Neural crest cell (in vitro differentiated cells): ENCODE measurements at places on chromosomes 13 and 19.

DNA sequence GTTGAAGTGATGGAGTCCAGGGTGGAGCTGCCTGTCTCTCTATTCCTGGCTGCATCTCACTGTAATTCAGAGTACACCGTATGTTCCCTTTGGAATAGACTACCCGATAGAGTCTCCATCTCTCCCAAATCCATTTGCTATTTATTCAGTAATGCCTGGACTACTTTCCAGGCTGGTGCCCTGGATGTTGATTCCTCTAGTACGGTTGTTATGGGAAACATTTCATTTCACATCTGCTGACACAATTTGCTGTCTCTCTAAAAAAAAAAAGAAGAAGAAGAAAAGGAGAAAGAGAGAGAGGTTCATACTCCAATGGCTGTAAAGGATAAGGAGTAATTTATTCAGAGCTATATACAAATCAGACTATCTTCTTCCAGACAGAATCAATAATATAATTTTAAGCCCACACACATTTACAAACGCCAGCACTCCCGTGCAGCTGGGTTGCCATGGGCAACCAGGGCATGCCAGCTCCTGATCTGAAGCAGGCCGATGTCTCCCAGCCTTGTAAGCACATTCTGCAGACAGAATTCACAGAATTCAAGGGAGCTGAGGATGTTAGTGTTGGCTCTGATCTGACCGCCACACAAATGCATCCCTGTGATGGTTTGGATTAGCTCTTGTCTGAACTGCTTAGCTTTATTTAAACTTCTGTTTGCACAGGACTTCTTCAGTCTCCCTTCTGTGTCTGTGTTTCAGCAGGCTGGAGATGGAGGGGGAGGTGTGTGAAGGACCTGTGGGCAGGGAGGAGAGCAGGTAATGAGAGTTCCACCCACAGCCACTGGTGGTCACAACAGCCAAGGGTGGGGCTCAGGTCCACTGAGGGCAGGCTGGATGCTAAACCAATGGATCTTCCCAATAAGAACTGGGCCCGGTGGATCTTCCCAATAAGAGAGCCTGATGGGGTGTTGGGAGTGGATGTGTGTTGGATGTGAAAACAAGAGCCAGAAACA is 66.0 kb downstream of the TEX26 start:
- DNase-seq, result no peak
- no peak overlapping the region for H3K4me3 ChIP-seq
- no peaks in the 10 kb centered on the region for H3K4me1 ChIP-seq
- no peaks in the 10 kb centered on the region for H3K27me3 ChIP-seq

DNA sequence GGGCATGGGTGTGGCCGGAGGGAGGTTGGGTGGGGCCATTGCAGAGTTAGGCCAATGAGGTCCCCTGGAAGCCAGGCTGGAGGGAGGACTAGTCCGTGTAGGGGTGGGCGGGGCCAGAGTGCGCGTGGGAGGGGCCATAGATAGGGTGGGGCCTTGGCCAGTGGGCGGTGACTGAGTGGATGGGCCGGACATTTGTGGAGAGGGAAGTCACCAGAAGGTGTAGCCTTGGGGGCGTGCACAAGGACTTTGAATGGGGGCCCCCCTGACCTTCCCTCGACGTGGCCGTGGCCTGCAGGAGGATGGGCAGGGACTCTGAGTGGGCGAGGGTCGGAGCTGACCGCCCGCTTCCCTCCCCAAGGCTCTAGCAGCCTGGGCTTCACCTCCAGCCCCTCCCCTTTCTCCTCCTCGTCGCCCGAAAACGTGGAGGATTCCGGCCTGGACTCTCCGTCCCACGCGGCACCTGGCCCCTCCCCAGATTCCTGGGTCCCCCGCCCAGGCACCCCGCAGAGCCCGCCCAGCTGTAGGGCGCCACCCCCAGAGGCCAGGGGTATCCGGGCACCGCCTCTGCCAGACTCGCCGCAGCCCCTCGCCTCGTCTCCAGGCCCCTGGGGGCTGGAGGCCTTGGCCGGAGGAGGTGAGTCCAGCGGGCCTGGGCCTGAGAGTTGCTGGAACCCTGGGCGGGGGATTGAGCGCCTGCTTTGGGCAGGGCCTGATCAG is 16.5 kb upstream of the B3GNT3 start:
- peak; percentile 50 for DNase-seq
- no peak overlapping the region for H3K27ac ChIP-seq
- H3K4me1 ChIP-seq, result peaks cover 10% of the 10 kb centered on the region
- no peaks in the 10 kb centered on the region for H3K36me3 ChIP-seq
- no peak overlapping the region for H3K4me3 ChIP-seq

GRCh38 chr13:24632382-24633121 is 47.7 kb upstream of the ATP12A start:
- peaks cover 28% of the 10 kb centered on the region for H3K4me1 ChIP-seq
- H3K27me3 ChIP-seq, result no peaks in the 10 kb centered on the region

- H3K27ac ChIP-seq, result peak overlapping the region; percentile 28
- H3K36me3 ChIP-seq, result no peaks in the 10 kb centered on the region
- peaks cover 70% of the 10 kb centered on the region for H3K4me1 ChIP-seq
- peak overlapping the region; percentile 32 for H3K4me3 ChIP-seq
- H3K27me3 ChIP-seq, result no peaks in the 10 kb centered on the region
These were observed 6.6 kb downstream of the ANKRD10 start for GRCh38 chr13:110907951-110908898.

- H3K27me3 ChIP-seq, result peaks cover 29% of the 10 kb centered on the region
- H3K4me3 ChIP-seq, result peak overlapping the region; percentile 75
- DNase-seq, result no peak
- H3K4me1 ChIP-seq, result peaks cover 25% of the 10 kb centered on the region
These were observed 687 bp upstream of the HRC start for GRCh38 chr19:49155820-49156346.

- peak overlapping the region; percentile 99 for H3K27ac ChIP-seq
- no peaks in the 10 kb centered on the region for H3K27me3 ChIP-seq
- peaks cover 11% of the 10 kb centered on the region for H3K4me1 ChIP-seq
These were observed 16.4 kb upstream of the C19orf33 start for GRCh38 chr19:38287604-38288003.
